ENCODE measurements at places on chromosomes 3 and 15. TPM values are rescaled to one million over a fixed set of nuclear protein-coding genes. Genes with fewer than 3 reads are reported as not detected.
A peak's percentile ranks its signal among the peaks of the same experiment; 100 is the strongest.

- no peak for DNase-seq
Observed at GRCh38 chr3:112261742-112262141, 32.3 kb downstream of the SLC9C1 start.

- DNase-seq, result no peak
Observed at GRCh38 chr3:52225452-52226228, at the start of gene TLR9. Gene TLR9, minus strand, starts transcription at chr3:52225645. Its CDS starts 116 bp downstream, at chr3:52225529.

DNA sequence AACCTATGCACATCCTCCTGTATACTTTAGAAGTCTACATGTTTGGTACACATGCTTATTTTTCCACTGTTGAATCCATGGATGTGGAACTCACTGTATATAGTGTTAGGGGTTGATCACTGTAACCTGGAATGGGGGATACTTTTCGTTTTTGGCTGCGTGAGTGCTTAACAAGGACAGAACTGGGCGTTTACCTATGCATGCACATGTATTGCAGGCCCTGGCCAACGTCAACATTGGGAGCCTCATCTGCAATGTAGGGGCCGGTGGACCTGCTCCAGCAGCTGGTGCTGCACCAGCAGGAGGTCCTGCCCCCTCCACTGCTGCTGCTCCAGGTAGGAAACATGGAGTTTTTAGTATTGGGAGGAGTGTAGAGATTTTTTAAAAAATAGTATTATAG, 2.3 kb downstream of the RPLP1 start:
- no peak for DNase-seq

DNA sequence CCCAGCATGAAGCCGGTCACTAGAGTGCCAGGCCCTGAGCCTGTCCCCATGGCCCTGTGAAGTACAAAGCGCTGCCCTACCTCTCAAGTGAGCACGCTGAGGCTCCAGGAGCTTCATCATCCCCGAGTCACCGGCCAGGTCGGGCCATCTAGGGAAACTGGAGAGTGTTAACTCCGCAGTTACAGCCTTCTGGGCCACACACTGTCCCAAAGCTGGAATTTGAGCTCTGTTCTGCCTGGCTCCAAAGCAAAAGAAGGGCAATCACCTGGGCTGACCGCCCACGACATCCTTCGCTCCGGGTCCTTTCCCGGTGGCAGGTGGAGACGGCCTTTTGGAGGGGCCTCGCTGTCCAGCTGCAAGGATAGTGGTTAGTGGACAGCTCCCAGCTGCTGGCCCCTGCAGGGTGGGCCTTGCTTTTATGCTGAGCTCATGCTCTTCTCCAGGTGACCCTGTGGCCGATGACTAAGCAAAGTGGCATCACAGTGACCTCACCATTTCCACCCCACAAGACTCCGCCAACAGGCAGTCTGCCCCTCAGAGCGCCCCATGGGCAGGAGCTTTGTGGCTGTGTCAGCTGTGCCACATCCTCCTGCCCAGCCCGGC, 3.5 kb upstream of the MUC4 start:
- no peak for DNase-seq

DNA sequence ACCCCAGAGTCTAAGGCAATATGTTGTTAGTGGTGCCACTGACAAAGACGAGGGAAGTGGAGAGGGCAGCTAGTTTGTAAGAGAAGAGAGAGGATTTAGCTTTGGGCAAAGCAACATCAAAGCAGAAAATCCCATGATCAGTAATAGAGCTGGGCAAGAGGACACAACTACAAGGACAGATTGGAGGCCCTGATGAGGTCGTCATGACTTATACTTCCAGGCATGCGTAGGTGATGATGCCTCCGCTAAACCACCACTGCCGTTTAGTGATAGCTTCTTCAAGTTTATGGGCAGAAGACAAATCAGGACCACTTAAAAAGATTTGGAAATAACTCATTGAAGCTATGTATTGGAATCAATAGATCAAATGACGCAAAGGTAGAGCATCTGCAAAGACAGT, 2.6 kb downstream of the HRG start:
- DNase-seq, result no peak

DNA sequence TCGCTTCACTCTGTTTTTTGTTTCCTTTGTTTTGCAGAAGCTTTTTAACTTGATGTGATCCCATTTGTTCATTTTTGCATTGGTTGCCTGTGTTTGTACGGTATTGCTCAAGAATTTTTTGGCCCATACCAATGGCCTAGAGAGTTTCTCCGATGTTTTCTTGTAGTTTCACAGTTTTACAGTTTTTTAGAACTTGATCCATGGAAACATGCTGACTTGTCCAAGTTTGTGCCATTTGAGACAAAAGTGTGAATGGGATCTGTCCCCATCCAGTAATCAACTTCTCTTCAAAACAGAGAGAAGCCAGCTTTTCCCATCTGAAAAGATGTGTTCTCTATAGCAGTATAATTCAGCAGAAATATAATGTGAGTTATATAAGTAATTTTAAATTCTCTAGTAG, 266.5 kb upstream of the LRTM1 start:
- no peak for DNase-seq

DNA sequence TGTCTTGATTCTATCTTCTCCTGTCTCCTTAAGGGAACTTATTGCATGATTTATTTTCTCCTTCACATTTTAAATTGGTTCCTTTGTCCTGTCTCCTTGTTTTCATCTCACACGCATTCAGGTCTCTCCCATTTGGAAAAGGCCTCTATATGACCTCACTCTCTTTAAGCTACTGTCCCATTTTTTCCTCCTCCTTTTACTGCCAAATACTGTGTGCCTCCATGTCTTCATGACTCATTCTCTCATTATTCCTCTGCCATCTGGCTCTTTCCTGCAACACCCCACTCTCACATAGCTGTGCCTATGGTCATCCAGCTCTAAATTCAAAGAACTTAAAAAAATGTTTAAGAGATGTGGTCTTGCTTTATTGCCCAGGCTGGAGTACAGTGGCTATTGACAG, 48.0 kb downstream of the TYRO3 start:
- DNase-seq, result no peak

DNA sequence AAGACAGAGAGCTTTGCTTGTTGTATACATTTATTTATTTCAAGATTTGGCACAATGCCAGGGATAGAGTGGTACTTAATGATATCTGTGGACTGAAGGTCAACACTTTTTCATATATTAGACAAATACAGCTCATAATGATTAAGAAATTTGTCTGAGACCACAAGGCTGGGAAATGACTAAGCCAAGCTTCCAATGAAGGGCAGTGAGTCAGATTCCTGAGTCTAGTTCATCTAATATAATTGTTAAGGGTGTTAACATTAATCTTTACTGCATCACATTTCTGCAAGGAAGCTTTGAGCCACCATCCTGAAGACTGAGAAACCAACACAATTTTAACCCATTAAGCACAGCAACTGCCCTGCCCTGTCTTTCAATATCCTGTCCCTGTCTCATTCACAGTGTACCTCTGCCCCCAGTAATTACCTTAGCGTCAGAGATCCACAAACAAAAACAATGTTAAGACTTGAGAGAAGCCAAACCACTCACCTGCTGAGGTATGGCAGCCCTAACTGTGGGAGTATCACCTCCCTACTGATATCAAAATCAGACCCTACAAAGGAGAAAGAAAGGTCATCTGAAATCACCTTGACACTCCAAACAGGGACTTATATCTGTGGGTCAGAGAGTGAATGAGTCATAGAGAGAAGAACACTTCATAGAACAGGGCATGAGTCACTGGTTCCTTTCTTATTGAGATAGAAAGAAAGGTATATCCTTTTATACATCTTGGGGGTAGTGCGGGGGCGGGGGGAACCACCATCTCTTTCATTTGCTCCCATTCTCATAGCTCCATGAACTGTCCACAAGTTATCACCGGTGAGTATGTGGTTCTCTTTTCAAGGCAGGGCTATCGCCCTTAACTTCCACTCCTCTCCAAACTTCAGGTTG, 74.7 kb downstream of the MAGI1 start:
- DNase-seq, result no peak

GRCh38 chr15:99545605-99546004, 20.2 kb upstream of the MEF2A start:
- no peak for DNase-seq

DNA sequence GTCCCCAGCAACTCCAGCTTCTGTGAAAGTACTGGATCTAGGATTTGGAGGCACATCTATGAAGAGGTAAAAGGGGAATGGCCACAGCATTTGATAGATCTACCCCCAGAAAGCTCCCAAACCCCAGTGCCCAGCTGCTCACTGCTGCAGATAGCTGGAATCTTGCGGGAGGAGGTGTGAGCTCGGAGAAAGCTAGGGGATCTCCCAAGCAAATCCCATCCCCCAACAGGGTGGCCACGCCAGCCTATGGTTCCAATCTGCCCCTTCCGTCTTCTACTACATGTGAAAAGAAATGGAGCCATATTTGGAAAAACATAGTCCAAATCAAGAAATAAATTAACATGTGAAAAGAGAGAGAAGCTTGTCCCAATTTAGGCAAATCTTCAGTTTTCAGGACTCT, 42.0 kb downstream of the SEMA5B start:
- DNase-seq, result no peak

- DNase-seq, result no peak
Observed at GRCh38 chr3:195803289-195803908, 8.3 kb downstream of the MUC4 start.

GRCh38 chr3:74559261-74559660, 55.2 kb downstream of the CNTN3 start:
- no peak for DNase-seq

DNA sequence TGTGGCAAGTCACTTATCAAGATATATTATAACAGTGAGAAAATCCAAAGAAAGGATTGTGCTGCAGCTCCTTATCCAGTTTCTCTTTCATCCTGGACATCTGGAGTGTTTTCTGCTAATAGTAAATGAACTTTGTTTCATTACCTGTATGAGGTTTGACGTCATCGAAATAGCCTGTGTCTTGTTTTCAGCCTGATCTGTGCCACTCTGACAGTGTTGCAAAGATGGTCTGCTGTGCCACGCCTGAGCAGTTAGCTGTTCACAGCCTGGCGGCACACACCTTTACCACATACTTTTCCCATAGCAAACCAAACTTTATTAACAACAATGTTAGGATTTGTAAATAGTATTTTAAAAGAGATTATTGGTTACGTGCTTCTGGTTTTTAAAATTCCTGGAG, 34.0 kb downstream of the YEATS2 start:
- DNase-seq, result no peak

DNA sequence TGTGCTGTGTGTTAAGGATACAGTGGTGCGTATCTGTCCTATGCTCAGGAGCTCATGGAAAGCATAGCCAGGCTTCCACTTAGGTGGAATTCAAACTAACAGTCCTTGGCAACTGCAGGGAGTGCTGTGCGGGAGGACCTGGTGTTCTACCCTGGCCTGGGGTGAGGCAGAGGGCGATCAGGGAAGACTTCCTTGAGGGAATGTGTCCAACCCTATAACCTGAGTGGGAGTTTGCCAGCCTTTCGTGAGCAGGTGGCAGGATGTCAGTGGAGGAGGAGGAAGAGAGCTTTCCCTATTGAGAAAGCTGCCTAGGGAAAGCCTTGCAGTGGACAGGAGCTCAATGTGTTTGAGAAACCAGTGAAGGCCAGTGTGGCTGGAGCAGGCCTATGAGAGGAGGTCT, 271.1 kb upstream of the C2CD4B start:
- DNase-seq, result no peak

- no peak for DNase-seq
Observed at GRCh38 chr15:42908538-42908937, 12.0 kb downstream of the TTBK2 start.

DNA sequence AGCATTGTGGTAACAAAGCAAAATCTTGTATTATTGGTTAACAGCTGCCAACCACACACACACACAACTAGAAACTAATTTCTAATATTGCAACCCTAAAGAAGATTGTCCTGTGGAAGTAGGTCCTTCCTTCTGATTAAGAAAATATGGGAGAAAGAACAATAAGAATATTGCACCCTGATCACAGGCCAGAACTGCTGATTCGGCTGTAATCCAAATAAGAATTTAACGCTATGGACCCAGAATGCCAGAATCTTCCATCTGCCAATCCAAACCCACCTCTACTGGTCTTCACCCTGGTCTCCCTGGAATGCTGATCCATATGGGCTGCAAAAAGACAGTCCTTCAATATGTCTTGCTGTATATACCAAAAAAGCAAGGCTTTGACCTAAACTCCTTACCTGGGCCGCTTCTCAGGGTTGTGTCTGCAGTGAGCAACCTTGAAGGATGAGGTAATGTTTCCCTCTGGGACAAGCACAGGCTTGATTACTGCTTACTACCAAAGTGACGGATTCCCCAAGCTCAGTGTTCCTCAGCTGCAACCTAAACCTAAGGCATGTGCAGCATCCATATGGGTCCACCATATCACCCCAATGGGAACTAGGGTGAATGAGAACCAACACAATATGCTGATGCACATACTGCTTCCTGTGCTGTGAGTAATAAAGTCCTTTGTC, 8.0 kb downstream of the CCDC14 start:
- DNase-seq, result no peak

GRCh38 chr3:143045639-143046038, 44.3 kb downstream of the U2SURP start:
- DNase-seq, result no peak

DNA sequence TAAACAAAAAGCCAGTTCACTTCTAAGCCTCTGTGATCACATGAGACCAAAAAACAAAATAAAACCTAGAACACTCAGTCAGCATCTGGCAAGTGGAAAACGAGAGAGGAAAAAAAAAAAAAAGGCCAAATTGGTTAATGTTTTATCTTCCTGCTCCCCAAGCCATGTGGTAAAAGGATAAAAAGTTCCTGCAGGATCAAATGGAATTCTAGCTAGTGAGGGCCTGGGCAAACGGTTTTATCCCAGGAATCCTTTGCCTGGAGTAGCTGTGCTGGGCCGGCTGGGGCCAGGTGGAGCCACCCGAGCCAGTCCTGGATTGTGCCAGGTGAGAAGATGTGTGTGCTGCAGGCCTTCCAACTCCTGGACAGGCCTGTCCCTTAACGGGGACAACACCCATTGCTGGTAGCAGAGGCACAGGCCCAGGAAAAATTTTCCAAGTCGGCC, 13.2 kb downstream of the SMAD6 start:
- DNase-seq, result no peak

- peak; percentile 58 for DNase-seq
Observed at GRCh38 chr3:174439331-174440252, 419.5 kb upstream of the NAALADL2 start.

DNA sequence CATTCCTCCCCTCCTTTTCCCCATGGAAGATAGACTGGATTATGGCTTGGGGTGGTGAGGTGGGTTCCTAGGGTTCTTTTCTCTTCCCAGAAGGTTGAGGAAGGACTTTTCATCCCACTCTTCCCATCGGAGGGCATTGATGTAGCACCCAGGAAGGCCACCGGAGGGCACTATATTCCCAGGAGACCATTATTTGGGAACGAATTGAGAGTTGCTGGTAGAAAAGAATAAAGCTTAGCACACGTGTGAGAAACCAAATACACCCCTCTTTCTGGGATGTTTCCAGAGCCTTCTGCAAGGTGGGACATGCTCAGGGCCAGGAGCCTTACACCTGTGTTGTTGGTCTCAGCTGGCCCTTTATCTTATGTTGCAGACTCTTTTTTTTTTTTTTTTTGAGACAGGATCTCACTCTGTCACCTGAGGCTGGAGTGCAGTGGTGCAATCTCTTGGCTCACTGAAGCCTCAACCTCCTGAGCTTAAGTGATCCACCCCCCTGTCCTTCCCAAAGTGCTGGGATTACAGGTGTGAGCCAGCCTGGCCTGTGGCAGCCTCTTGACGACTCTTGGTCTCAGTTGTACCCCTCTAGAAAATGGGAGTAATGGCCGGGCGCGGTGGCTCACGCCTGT, 6.3 kb upstream of the CDC25A start:
- peak; percentile 41 for DNase-seq

The PROS1 gene
- polyA plus RNA-seq, result 35.1 TPM

The FSIP1 gene
- 2.1 TPM for polyA plus RNA-seq

The CYP1A2 gene
- 0.25 TPM for polyA plus RNA-seq

All from left renal cortex interstitium (tissue), 4 donors.